ENCODE measurements at places on chromosomes 3 and 15.

DNA sequence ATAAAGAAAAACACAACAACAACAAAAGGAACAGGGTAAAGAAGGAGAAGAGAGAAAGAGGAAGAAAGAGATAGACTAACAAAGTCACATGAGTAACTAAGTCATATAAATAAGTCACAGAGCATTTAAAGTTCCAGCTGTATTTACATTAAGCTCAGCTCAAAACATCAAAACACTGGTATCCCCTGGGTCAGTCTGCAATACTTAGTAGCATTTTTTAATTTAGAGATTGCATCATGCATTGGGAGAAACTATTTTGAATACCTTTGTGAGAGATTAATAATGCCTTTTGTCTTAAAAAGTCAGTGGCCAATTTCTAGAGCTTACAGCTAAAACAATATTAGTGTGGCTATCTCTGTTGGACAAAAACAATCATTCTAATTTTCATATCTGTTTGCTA is 78.4 kb downstream of the NEK10 start:
- DNase-seq = no peak

DNA sequence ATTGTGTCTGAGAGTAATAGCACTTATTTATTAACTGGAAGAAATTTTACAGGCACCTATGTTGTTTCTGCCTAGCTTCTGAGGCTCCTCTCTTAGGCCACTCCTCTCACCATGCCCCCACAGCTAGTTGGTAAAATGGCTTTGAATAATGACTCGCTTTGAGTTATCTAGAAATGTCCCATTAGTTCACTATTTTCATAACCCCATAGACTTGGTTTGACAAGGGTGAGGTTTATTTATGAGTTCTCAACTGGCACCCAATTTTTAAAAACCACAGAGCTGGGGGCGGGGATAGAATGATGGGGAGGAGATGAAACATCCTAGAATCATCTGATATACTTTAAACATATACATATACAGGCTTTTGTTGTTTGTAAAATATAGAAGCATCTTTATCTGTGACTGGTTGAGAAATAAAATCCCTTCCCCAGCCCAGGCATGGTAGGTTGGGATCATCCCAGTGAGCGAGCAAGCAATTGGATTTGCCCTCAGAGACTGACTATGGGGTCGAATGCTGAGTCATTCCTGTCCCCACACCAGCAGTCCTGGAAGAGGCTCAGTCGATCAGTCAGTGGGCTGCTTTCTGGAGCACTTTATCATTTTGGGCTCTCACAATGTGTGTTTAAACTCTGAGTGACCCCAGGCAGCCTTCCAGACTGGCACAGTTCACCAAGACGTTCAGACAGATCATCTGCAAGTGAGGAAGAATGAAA is 60.2 kb upstream of the TSEN2 start:
- DNase-seq = no peak

GRCh38 chr3:134898181-134898754 is 103.2 kb downstream of the EPHB1 start:
- no peak for DNase-seq

GRCh38 chr15:64502151-64502550 is 41.8 kb downstream of the ZNF609 start:
- no peak for DNase-seq

GRCh38 chr3:30496066-30496966 is 110.1 kb upstream of the TGFBR2 start:
- DNase-seq = no peak

GRCh38 chr15:95563634-95564033 is 766.9 kb upstream of the NR2F2 start:
- no peak for DNase-seq

GRCh38 chr3:155065537-155065936 is 14.6 kb upstream of the MME start:
- no peak for DNase-seq

GRCh38 chr15:56984681-56985481 is 66.4 kb downstream of the TCF12 start:
- DNase-seq = no peak

DNA sequence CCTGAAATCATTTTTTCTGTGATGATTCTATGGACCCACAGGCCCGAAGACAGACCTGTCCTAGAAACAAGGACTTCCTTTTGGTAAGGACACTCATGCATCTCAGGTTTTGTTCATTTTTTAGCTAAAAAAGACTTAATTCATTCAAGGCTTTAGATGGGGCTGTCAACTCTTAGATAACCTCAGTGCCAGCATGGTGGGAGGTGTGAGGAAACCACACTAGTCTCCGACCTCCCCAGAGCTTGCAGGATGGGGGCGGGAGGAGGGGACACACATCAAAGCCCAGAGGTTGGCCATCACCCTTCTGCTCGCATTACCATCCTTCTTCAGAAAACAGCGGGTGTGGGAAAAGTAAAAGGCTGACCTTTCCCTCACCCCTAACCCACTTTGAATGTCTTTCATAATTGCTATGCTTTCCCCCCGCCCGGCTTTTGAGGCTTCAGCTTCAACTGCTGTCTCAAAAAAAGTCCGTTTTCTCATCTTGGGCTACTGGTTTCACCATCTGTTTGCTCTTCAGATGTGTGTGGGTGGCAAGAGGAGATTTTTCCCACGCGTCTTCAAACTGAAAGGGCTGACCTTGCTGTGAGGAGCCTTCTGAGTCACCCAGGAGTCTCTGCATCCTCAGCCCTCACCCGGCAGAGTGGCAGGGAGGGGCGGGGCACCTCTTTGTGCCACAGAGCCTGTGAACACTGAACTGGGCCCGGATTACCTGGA is 27.6 kb upstream of the CXCR6 start:
- DNase-seq = peak; percentile 58

DNA sequence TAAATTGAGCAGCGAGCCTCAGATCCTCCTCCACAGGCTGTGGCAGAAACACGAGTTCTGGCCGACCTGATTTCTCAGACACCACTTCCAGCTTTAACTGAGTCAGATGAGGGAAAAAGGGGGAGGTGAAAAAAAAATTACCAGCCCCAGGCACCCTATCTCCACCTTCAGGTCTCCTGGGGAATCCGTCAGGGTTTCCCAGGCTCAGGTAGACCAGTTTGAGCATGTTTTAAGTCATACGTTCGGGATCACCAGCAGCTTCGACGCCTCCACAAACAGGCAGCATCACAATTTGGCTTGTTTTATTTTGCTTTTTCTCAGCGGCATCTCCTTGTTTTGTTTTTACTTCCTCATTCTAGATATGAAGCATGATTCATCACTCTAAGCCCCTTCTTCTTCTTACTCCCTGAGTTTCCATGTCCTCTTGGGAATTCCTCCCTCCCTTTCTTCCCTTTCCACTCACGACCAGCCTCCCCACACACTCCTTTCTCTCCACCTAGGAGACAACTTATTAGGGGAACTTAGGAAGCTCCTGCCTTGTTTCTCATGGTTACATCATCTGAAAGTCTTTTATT is 190.1 kb downstream of the ZNF621 start:
- no peak for DNase-seq

- DNase-seq = no peak
Measured at GRCh38 chr3:42092006-42092405, 849 bp downstream of the TRAK1 start.

- no peak for DNase-seq
Measured at GRCh38 chr3:191894406-191894805, 433.4 kb downstream of the PYDC2 start.

DNA sequence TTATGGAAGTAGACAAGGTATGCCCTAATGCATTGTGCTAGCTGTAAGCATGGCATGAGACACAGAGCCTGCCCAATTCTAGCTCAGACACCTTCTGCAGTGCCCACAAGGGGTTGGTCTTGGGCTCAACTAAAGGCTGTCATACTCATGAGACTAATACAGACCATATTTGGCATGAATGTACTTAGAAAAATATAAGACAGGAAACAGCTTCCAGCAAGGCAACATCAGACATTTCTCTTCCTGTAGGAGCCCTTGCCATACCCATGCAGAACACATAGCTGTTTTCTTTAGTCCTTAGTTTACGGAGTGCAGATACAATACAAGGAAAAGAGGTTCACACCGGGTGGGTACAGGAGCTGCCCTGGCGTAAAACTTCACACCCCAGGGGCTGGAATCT is 30.5 kb upstream of the NR1I2 start:
- no peak for DNase-seq

GRCh38 chr3:131591394-131592014 is 88.7 kb upstream of the MRPL3 start:
- DNase-seq = no peak

DNA sequence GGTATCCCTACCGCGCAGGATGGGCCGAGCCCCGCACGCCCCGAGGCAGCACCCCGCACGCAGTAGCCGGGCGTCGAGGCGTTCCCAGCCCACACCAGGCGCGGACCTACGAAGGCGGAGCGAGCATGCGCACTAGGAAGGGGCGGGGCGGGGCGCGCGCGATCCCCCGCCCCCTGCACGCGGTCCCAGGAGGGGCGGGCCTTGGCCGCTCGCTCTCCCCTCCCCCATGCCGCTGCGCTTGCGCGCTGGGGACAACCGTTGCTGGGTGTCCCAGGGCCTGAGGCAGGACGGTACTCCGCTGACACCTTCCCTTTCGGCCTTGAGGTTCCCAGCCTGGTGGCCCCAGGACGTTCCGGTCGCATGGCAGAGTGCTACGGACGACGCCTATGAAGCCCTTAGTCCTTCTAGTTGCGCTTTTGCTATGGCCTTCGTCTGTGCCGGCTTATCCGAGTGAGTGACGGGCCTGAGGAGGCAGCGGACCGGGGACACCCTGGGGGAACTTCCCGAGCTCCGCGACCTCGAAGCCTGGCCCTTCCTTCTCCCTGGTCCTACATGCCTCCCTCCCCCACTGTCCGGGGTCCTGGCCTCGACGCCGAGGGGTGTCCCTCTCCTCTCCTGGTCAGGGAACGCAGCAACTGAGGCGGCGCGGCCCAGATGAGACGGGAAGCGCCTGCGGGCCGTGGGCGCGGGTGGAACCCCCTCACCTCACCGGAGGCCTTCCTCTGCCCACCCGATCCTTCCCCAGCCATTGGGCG is at the start of gene SPESP1:
TSS of gene SPESP1 (plus strand) at position 258 of the 755 bp plus-strand sequence. CDS start at position 387, 129 bp downstream.
- peak; percentile 38 for DNase-seq

DNA sequence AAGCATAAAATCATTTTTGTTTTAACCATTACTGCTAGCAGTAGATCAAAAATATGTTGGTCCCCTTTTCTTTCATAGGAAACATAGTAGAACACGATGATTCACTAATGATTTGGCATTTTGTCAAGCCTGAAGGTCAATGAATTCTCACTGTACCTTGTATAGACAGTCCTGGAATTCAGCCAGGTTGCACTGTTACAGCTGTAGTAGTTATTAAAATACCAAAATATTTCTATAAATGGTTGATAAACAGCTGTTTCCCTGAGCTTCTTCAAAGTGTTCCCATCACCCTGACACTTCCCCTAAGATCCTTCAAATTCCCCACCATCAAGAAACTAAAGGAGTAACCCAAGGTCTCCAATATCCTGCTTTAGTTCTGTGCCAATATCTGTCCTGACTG is 200.9 kb downstream of the ATP8B4 start:
- DNase-seq = no peak

DNA sequence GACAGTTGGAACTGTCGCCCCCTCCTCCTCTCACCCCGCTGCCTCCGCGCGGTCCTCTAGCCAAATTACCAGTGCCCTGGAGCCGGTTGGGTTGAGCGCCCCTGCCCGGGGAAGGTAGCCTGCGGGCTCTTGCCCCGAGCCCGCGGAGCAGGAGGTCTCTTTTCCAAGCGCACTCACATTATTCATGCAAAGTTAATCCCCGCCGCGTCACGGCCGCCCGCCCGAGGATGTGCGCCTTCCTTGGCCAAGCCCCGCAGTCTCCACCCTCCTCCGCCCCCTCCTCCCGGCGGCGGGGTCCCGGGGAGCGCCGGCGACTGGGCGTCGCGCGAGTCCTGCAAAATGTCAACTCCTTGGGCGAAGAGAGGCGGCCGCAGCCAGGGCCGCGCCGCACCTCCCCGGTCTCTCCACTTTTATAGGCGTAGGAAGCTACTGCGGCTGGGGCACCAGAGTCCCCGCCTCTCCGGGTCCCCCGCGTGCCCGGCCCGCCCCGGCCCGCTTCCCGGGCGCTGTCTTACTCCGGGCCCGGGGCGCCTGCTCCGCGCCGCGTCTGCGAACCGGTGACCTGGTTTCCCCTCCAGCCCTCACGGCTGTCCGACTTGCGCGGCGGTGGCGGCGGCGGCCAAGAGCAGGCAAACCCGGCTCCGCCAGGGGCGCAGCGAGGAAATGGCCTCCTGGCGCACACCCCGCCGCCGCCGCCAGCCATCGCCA is at the start of gene THRB:
TSS of gene THRB (minus strand) at position 233 of the 708 bp plus-strand sequence.
- DNase-seq = no peak

- no peak for DNase-seq
Measured at GRCh38 chr3:134485075-134485717, 589 bp downstream of the ANAPC13 start.

- DNase-seq = no peak
Measured at GRCh38 chr3:48863122-48863521, 15.4 kb upstream of the PRKAR2A start.

- DNase-seq = no peak
Measured at GRCh38 chr3:94071713-94072284, 8.9 kb downstream of the NSUN3 start.

- no peak for DNase-seq
Measured at GRCh38 chr3:155350571-155350970, 57.1 kb upstream of the STRIT1 start.

DNA sequence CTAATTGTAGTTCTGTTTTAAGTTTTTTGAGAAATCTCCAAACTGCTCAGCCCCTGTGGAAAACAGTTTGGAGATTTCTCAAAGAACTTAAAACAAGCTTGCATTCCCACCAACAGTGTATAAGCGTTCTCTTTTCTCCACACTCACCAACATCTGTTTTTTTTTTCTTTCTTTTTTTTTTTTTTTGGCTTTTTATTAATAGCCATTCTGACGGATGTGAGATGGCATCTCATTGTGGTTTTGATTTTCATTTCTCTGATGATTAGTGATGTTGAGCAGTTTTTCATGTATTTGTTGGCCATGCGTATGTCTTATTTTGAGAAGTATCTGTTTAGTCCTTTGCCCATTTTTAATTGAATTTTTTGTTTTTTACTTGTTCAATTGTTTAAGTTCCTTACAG is 73.1 kb upstream of the COL8A1 start:
- no peak for DNase-seq

- no peak for DNase-seq
Measured at GRCh38 chr3:42077785-42078184, 13.4 kb upstream of the TRAK1 start.

GRCh38 chr15:43774062-43774461 is 2.7 kb downstream of the ELL3 start:
- DNase-seq = no peak
